ENCODE measurements at places on chromosomes 12 and 14. TPM values are rescaled to one million over a fixed set of nuclear protein-coding genes. Genes with fewer than 3 reads are reported as not detected.

GRCh38 chr12:94571556-94571955, 78.8 kb downstream of the TMCC3 start:
- no peak for DNase-seq

- no peak for DNase-seq
Measured at GRCh38 chr12:72746048-72746447, 473.9 kb downstream of the TRHDE start.

The GPD1 gene
- 0.47 TPM for polyA plus RNA-seq

The KRT75 gene
- polyA plus RNA-seq, result not detected

DNA sequence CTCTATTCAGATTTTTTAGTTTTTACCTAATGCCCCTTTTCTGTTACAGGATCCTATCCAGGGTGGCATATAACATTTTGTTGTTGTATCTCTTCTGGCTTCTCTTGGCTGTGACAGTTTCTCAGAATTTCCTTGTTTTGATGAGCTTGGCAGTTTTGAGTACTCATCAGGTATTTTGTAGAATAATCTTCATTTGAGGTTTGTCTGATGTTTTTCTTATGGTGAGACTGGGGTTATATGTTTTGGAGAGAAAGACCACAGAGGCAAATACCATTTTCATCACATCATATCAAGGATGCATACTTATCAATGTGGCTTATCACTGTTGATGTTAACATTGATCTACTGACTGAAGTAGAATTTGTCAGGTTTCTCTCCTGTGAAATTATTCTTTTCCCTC, 14.0 kb upstream of the LYZ start:
- no peak for DNase-seq

DNA sequence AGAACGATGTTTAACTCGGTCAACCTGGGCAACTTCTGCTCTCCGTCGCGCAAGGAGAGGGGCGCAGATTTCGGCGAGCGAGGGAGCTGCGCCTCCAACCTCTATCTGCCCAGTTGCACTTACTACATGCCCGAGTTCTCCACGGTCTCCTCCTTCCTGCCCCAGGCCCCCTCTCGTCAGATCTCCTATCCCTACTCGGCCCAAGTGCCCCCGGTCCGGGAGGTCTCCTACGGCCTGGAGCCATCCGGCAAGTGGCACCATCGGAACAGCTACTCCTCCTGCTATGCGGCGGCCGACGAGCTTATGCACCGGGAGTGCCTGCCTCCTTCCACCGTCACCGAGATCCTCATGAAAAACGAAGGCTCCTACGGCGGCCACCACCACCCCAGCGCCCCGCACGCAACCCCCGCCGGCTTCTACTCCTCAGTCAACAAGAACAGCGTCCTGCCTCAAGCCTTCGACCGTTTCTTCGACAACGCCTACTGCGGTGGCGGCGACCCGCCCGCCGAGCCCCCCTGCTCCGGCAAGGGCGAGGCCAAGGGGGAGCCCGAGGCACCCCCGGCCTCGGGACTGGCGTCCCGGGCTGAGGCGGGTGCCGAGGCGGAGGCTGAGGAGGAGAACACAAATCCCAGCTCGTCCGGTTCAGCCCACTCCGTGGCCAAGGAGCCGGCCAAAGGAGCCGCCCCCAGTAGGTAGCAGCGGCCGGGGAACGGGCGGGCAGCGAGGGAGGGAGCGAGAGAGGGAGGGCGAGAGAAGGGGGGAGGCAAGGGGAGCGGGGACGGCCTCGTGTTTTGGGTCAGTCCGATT, 513 bp downstream of the HOXC11 start:
- DNase-seq, result no peak

The SOAT2 gene
- polyA plus RNA-seq, result 0.34 TPM

DNA sequence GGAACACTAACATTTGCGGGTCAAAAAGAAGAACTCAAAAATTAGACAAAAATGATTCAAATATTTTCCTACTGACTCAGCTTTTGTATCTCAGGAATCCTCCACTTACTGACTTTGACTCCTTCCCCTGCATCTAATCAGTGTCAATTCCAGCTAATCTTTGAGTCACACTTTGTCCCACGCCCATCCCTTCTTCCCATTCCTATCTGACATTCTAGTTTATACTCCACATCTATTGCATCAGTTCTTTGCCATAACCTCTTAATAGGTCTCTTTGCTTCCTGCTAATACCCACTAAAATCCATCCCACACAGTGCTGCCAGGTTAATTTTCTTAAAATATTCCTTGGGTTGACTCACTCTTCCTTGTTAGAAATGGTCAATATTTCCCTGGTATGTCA, 19.1 kb downstream of the BBS10 start:
- peak; percentile 76 for DNase-seq

DNA sequence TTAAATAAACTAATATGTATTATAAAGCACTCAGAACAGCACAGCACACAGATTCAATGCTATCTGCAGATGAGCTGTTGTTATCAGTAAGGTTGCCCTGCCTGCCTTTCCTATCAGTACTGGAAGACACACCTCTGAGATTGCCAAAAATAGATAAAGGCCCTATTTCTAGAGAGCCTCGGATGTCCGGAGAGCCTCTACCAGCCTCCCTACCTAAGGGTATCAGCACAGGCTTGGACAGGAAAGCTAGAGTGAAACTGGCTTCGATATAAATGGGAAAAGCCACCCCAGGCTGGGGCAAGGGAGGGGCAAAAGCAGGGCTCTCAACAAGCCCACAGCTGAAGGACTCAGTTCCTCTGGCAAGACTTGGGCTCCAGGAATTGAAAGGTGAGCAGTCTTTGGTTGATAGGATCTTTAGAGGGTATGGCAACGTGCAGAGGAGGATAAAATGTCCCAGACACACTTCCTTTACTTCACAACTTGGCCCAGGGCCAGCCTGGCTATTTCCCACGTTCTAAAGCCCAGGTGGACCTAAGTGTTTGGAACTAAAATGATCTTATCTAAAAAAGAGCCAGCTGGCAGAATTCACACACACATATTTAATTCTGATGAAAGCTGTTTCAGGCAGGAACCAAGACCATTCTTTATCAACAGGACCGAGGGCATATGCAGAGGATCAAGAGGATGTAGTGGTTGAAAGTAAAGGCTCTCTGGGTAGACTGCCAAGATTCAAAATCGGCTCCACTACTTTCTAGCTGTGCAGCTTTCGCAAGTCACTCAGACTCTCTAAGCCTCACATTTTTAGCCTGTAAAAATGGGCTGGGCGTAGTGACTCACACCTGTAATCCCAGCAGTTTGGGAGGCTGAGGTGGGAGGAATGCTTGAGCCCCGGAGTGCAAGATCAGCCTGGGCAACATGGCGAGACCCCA, 37.8 kb upstream of the ITPR2 start:
- no peak for DNase-seq

GRCh38 chr12:128387811-128388422, 120.9 kb downstream of the TMEM132C start:
- no peak for DNase-seq

The KCNJ8 gene
- 8.7 TPM for polyA plus RNA-seq

The PKP2 gene
- polyA plus RNA-seq, result 0.04 TPM

- DNase-seq, result no peak
Measured at GRCh38 chr12:79164890-79165289, 300.3 kb downstream of the SYT1 start.

The RPGRIP1 gene
- polyA plus RNA-seq, result not detected

The LAG3 gene
- 0.28 TPM for polyA plus RNA-seq

DNA sequence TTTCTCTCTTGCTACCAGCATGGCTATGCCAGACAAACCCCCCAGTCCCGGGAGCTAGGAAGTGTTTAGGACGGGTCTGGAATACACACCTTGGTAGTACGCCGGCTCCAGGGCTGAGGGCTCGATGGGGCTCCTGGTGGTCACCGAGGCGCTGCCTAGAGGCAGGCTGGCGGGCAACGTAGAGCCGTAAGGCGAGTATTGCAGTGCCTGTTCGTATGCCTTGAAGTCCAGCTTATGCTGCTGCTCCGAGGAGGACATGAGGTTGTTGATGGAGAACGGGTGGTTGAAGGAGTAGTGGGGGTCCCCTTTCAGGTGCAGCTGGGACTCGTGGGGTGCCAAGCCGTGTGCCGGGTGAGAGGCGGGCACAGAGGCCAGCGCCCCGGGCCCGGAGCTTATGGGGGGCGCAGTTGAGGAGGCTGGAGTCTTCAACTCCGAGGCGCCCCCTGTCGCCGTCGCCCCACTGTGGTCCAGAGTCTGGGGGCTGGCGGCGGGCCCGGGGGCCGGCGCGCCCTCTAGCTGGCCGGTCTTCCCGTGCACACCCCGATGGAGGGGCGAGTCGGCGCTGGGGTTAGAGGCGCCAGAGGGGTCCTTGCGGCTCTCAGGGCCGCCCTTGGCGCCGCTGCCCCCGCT, 3.6 kb downstream of the FOXA1 start:
- DNase-seq, result no peak

DNA sequence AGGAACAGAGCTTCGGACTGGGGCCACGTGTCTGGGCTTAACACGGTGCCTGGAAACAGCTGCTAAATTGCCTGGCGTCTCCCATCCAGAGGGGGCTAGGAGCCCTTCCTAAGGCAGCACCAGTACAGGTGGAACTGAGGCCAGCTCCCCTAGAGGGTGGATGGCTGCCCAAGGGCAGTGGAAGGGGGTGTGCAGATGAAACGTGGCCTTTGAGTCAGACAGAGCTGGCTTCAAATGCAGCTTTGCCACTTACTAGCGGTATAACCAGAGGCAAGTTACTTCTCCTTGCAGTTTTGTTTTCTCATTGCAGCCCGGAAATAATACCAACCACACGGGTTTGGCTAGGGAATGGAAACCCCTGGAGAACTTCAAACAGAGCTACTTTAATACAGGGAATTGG, 59.3 kb upstream of the SLC24A4 start:
- no peak for DNase-seq

DNA sequence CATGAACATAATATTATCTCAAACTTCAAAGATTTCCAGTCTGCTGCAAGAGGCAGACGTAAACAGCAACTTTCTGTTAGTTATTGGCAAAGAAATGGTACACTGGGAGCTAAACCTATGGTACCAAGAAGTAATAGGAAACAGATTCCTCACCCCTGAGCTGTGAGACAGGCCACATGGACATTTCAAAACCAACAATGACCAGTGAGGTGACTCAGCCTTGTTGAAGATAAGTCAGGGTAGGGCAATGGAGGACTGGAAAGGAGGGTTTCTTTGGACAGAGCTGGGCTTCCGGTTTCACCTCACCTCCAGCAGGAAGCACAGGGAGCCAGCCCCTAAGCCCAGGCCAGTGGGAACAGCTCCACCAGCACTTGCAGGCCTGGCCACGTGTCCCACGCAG, 1320.5 kb downstream of the AACS start:
- no peak for DNase-seq

DNA sequence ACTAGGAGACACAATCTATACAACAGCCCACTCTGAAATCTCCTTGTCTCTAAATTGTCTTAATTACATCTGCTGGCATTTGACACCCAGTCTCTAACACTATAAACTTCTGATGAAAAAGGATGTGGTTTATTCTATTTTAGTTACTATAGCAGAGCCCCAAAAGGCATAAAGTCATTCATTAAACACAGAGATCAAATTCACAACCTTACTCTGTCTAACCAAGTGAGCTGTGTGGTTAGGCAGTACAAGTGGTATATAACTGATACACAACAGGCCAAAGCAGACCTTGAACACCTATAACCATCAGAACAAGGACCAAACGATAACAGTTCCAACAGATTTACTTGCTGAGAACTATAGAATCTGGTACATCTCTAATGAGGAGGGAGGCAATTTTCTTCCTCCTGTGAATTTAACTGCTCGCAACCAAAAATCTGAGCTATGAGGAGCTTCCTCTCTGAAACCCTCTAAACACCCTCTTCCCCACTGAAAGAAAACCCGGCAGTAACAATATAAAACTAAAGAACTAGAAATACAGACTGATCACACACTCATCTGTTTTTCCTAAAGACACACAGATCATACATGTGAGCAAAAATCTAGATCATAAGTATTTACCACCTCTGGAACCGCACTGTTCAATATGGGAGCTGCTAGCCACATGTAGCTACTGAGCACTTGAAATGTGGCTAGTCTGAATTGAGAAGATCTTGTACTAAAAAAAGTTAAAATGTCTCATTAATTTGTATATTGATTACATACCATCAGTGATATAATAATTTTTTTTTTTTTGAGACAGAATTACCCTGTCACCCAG, 17.7 kb downstream of the SPPL3 start:
- DNase-seq, result no peak

The OR10A7 gene
- not detected for polyA plus RNA-seq

- no peak for DNase-seq
Measured at GRCh38 chr12:91577586-91578539, 395.2 kb upstream of the DCN start.

- DNase-seq, result no peak
Measured at GRCh38 chr12:92690601-92691000, 12.2 kb upstream of the PLEKHG7 start.

- no peak for DNase-seq
Measured at GRCh38 chr14:72801836-72802587, 91.9 kb downstream of the DPF3 start.

DNA sequence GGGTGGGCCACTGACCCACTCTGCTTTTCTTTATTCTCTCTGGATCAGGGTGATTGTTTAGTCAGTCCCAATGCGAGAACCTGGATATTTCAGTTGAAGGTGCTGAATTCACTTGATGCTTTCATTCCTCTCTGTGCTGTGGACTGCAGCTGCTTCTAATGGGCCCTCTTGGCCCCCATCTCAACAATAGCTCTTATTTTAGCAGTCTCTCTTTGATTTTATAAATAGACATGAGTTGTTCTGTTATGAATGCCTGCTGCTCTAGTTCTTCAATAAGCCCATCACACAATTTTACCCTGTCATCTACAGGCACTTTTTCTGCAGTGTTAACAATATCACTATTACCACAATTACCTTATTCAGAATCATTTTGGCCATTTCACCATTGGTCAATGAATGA, 54.1 kb upstream of the YARS2 start:
- DNase-seq, result no peak

The PZP gene
- not detected for polyA plus RNA-seq

DNA sequence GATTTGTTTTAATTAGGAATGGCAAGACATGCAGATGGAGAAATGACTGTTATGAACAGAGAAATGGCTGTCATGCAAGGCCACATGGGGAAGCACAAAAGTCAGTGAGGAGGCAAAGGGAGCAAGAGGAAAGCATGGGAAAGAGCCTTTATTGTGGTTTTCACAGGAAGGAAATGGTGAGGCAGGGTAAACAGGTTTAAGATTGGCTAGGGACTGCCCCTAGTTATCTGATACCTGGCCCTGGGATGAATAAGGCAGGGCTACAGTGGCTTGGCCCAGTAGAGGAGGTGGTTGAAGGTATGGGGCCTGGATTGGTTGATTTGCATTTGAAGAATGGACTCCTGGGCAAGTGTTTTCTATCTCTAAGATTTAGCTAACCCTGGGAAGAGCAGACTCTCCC, 168.7 kb upstream of the CNOT2 start:
- DNase-seq, result no peak

- no peak for DNase-seq
Measured at GRCh38 chr14:104973385-104974145, 4.6 kb downstream of the AHNAK2 start.

The LRCOL1 gene
- polyA plus RNA-seq, result 0.11 TPM

DNA sequence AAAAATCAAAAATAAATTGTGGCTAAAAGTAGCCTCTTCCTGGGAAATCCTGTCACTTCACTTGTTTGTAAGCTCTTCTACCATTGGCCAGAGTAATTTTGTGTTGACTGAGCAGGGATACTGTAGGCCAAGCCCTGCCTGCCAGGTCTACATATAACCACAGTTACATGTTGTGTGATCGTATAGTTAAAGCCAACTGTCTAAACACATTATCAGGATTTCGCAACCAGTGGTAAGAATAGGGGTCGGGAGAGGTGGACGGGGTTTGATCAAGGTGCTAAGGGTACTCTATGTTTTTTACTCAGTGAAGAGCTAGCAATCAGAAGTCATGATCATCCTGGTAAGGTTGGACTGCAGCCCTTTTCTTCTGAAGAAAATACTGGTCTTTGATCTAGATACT, 13.4 kb downstream of the ANKRD13A start:
- DNase-seq, result no peak
